Activated CD4-positive, alpha-beta memory T cell treated with anti-CD3 and anti-CD28 coated beads for 36 hours (primary cell): ENCODE measurements at places on chromosomes 6 and 20.

- DNase-seq, result no peak
These were observed 917.5 kb downstream of the EYS start for GRCh38 chr6:64789476-64789875.

GRCh38 chr6:41039060-41039998 is at the start of gene UNC5CL:
UNC5CL (minus strand) TSS chr6:41039221; CDS start chr6:41035074, 4,147 bp downstream.
- DNase-seq, result peak; percentile 64

- no peak for DNase-seq
These were observed 46.6 kb upstream of the ENPP1 start for GRCh38 chr6:131761060-131761761.

DNA sequence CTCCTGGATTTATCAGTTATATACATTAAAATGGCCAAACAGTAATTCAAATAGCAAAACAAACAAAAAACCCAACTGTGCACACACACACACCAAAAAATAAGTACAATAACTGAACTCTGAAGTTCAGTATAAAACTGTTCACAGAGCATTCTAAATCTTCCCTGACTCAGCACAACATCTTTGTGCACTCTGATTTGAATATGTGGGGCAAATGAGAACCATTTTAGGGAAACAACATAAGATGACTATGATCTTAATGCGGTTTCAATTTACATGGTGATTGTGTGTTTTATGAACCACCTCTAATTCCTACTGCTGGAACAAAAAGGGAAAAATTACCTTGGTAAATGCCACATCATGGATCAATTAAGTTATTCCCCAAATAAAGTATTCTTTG is 41.7 kb downstream of the PLAGL1 start:
- DNase-seq, result no peak

DNA sequence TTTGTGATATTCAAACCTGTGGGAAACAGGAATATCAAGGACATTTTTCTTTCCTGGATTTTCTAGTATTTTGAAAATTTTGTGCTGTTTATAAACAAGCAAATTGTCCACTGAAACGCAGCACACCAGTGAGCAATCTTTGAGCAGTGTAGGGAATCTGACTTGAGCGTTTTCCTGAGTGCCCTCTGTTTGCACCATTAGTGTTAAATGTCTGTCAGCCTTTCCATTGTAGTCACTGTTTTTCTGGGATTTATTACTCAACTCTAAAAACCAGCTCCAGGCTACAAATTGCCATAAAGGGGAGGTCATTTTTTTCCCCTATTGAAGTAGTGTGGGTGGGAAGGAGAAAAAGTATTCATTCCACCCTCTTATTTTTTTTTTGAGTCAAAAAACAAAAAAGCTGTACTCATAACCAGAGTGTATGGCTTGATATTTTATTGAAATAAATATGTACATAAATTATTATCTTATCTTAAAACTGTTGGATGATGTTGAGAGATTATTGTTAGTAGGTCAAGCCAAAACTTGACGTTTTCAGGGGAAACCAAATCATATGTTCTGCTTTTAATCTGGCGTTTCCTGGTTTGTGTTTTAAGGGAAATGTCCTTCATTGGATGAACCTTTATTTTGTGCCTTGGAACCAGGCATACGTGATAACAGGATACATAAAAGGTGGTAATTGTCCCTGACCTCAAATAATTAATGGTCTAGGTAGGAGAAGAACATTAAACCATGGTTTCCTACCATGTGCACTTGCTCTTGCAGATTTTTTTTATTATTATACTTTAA is 51.8 kb downstream of the TSHZ2 start:
- DNase-seq, result no peak

DNA sequence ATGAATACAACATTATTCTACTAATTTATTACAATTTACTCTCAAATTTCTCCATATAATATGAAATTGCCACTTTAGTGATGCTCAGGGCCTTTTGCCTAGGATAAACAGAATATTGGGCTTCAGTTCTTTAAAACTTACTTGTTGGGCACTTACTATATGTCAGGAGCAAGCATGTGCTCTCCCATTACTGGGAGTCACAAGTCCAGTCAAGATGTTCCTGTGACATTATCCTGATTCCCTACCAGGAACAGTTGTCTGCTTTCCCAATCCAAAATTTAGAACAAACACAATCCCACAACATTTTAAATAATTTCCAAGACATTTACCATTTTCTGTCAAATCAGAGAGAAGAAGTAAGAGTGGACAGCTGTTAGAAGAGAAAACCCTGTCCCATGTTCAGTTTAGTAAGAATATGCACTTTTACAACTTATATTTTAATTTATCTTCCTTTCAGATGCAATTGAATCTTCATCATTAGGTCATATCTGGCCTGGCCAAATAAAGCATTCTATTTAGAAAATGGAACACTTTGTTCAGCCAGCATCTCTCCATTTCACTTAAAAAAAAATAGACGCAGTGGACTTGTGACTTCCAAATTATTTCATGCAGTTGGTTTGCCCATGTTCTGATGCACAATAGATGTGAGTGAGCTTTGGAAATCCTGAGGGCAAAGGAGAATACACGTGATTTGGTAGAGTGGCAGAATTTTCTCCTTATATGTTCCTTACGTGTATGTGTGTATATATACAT is 159.8 kb downstream of the CLIC5 start:
- no peak for DNase-seq

DNA sequence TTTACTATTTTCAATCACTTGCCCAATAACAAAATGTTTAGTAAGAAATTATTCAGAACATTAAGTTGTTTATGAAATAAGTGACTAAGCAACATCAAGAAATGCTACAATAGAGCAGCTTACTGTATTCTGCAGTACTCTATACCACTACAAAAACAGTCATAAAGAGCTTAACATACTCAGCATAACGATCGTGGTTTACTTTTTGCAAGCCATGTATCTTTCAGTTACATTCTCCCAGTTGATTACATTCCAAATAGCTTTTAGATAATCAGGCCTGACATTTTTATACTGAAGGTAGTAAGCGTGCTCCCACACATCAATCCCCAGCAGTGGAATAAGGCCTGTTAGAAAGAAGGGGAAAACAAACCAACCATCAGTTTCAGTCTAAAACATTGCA is 10.7 kb downstream of the SOD2 start:
- no peak for DNase-seq

DNA sequence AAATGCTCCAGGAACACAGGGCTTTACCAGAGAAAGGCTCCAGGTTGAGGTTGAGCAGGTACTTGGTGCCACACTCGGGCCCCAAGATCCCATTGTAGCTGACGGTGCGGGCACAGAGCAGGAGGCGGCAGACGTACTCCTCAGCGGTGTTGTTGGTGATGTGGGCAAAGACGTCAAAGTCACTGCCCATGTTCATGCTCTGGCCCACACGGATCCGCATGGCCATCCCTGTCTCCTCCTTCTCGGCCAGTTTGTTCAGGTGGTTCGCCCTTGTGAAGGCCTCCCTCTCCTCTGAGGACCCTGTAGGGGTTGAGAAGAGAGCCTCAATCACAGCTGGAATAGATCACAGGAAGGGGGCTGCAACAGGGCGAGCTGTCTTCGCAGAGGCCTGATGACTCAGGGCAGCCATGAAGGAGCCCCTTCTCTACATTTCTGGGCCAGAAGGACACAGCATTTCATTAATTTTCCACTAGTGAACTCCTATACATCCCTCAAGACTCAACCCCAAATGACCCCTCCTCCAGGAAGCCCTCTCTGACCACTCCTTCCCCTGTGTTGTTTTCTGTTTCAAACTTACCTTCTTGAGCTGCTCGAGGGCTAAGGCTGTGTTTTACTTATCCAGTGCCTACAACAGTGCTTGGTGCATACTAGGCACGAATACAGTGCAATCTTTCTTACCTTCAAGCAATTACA is 26.8 kb downstream of the TGM2 start:
- DNase-seq, result no peak

- no peak for DNase-seq
These were observed 83.5 kb downstream of the TNFAIP3 start for GRCh38 chr6:137950581-137950980.

DNA sequence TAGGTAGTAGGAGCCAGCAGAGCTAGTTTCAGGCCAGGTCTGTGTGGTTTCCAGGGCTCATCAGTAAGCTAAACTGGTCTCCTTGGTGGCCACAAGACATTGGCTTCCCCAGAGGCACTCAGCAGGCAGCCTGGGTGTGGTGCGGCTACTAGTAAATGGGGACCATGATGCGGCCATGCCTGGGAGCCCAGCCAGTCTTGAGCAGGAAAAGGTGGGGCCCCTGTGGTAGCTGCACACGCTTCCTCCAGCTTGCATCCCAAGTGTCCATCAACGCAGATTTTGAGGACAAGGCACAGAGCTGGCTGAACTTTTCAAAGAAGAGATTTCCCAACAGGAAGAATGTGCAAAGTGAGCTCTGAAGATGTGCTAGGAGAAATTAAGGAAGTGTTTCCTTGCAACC is 107.4 kb upstream of the NAA20 start:
- DNase-seq, result no peak

DNA sequence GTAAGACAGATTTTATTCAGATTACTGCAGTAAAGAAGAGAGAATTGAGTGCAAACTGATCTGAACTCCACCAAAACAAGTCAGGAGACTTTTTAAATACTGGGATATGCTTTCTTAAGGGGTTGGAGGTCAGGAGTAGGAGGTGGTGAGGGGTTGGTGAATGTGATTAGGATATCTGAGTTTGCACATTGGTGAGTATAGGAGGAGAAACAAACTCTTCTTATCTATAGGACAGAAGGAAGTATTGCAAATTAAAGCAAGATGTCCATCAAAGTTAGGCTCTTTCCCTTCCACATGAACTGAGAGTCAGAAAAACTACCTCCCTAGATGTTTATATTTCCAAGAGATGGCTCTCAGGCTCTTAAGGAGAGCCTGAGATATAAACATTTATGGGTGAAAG is 114.6 kb upstream of the HTR1E start:
- DNase-seq, result no peak

DNA sequence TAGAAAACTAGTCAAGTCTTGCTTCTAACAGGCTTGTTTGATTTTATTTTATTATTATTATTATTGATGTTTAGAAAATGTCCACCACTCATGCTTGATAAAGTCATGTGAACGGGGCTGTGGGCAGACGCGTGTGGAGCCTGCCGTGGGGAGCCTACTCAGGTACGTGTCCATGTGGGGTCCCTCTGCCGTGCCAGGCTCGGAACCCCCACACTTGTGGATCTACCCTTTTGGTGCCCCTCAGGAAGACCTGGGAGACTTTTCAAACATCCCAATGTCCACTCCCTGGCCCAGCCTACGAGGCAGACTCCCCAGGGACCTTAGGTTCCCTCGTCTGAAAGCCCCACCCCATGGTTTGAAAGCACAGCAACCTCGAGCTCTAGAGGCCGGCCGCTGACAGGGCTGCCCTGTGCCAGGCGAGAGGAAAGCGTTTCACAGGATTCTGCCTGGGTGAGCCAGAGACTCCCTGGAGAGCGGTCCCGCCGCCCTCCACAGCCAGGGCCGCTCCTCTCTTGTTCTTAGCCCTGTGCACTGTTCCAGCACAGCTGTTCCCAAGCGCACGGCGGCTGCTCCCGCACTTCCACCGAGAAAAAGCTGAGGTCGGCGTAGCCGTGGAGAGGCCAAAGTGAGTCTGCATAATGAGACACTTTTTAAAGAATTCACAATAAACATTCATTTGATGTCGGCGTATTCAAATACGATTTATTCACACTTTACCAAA is 249.7 kb downstream of the TTLL2 start:
- DNase-seq, result no peak

GRCh38 chr6:25220857-25221256 is 58.3 kb upstream of the CARMIL1 start:
- DNase-seq, result no peak

- no peak for DNase-seq
These were observed 11.0 kb downstream of the PGM3 start for GRCh38 chr6:83182114-83182513.

GRCh38 chr20:23305098-23305497 is 45.5 kb upstream of the NXT1 start:
- no peak for DNase-seq

DNA sequence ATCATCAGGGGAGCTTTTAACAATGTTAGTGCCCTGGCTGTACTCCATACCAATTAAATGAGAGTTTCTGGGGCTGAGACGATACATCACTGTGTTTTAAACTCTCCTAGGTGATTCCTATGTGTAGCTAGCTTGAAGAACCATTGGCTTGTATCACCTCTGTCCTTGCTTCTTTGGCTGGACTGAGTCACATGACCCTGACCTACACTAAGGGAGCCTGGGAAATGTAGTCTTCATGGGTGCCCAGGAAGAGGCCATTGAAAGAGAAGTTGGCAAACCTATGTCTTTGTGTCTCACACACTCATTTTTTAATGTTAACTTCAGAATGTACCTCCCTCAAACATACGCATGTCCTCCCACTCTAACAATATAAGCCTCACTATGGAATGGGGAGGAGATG is 506.6 kb downstream of the DHX35 start:
- no peak for DNase-seq

- DNase-seq, result no peak
These were observed 2.6 kb upstream of the TAAR6 start for GRCh38 chr6:132567566-132567965.

DNA sequence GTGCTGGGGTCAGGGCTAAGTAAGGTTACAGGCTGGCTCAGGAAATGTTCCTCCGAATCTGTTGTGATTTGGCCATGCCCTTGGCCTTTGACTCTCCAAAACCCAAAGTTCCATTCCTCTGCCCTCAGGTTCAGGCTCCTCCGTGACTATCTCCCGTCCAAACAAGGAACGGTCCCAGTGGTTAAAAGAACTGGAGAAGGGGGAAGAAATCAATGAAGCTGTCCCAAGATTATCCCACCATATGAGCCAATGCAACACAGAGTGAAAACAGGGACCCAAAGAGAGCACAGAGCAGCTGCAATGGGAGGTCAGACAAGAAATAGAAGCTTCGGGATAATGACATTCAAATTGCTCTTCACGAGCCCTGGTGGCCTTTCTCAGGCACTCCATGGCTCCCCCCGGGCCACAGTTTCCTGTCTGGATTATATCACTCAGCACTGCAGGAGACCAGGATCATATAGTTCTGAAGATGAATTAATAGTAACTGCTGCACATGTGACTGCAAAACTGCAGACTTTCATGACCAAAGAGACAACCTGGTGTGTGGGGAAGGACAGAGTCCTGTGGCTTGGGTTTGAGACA is 211.3 kb downstream of the ZNF217 start:
- no peak for DNase-seq

DNA sequence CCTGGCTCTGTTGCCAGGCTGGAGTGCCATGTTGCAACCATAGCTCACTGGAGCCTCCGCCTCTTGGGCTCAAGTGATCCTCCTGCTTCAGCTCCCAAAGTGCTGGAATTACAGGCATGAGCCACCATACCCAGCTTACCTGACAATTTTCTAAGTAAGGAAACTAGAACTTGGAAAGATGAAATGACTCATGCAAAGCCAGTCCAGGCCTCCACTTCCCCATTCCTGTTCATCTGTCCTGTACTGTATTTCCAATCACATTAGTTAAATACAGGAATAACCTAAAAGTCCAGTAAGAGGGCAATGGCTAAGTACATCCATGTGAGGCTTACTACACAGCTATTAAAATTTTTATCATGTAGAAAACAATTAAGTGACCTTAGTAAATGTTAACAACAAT is 8.3 kb upstream of the ADGB start:
- DNase-seq, result no peak

GRCh38 chr6:53888931-53889330 is 94.1 kb downstream of the LRRC1 start:
- no peak for DNase-seq

GRCh38 chr6:17714879-17715851 is 8.4 kb upstream of the NUP153 start:
- peak; percentile 59 for DNase-seq

- DNase-seq, result no peak
These were observed 116.0 kb downstream of the RNF144B start for GRCh38 chr6:18503206-18503592.

GRCh38 chr20:49151436-49151835 is 36.7 kb downstream of the STAU1 start:
- no peak for DNase-seq
